Endodermal cell (in vitro differentiated cells): ENCODE measurements at places on chromosomes 11 and 22. TPM values are rescaled to one million over a fixed set of nuclear protein-coding genes. Genes with fewer than 3 reads are reported as not detected.
A peak's percentile ranks its signal among the peaks of the same experiment; 100 is the strongest.

Gene CDON
- 18.8 and 19.2 TPM in 2 replicates for total RNA-seq

Gene LIF
- total RNA-seq = 0.31 to 0.92 TPM (median 0.40 TPM) in 3 replicates

Gene TNNI2
- not detected in 2 replicates for total RNA-seq

DNA sequence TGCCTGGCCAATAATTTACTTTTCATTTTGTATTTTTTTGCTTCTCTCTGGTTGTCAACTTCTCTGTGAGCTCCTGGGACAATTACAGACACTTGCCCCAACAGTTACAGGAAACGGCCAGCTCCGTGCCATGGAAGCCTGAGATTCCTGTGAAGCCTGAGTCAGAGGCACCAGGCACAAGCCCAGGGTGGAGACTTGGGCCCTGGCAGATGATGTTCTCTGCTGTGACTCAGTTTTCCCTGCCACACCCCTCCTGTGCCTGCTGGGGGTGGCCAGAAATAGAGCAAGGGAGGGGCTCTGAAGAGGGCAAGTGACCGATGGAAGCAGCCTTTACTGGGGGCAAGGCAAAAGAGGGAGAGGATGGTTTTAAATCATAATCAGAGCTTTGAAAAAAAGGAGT, 4.9 kb downstream of the ATP5MGL start:
- H3K4me3 ChIP-seq = no peak overlapping the region
- no peak for DNase-seq
- H3K27me3 ChIP-seq = no peaks in the 10 kb centered on the region
- H3K36me3 ChIP-seq = peaks cover 8% of the 10 kb centered on the region

DNA sequence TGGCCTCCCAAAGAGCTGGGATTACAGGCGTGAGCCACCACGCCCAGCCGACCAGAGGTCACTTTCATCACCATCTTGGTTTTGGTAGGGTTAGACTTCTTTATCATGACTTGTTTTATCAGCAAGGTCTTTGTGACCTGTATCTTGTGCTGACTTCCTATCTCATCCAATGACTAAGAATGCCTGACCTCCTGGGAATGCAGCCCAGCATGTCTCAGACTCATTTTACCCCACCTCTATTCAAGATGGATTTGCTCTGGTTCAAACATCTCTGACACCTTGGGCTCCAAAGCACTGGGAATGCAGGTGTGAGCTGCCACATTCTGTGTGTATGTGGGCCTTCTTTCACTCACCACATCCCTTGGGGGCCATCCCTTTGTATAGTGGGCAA, 5.1 kb upstream of the TALDO1 start:
- no peak overlapping the region for H3K4me3 ChIP-seq
- no peaks in the 10 kb centered on the region for H3K27me3 ChIP-seq
- peaks cover 2% of the 10 kb centered on the region for H3K4me1 ChIP-seq
- peak; percentile 61 for DNase-seq

DNA sequence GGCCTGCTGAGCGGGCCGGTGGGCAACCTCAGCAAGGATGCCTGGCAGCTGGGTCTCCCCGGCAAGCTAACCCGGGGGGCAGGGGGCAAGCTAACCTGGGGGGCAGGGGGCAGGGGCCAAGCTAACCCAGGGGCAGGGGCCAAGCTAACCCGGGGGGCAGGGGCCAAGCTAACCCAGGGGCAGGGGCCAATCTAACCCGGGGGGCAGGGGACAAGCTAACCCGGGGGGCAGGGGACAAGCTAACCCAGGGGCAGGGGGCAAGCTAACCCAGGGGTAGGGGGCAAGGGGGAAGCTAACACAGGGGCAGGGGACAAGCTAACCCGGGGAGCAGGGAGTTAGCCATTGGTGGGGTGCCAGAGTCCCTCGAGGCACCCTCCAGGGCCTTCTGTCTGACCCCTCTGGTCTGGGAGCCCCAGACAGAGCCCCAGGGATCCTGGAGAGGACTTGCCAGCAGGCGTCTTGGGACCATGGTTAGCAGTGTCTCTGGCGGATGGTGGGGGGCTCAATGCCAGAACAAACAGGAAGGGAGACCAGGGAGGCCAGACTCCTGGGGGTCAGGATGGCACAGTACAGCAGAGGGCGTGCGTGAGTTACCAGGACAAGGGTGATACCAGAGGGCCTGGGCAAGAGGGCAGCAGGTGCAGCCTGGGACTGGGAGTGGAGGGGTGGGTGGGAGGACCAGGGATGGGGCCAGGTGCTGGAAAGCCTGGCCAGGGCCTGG, 16.1 kb downstream of the IGF2 start:
- no peak overlapping the region for H3K4me3 ChIP-seq
- no peaks in the 10 kb centered on the region for H3K36me3 ChIP-seq
- no peaks in the 10 kb centered on the region for H3K27me3 ChIP-seq
- no peak for DNase-seq
- no peak overlapping the region for H3K27ac ChIP-seq

GRCh38 chr22:45743687-45744086, 72.1 kb downstream of the ATXN10 start:
- H3K4me1 ChIP-seq = no peaks in the 10 kb centered on the region
- no peaks in the 10 kb centered on the region for H3K27me3 ChIP-seq
- H3K27ac ChIP-seq = no peak overlapping the region

- H3K4me3 ChIP-seq = peak within 1 kb of the TSS; percentile 89
- H3K27me3 ChIP-seq = peaks cover 4% of the 10 kb centered on the region
- peaks cover 4% of the 10 kb centered on the region for H3K36me3 ChIP-seq
- H3K4me1 ChIP-seq = peaks cover 20% of the 10 kb centered on the region
- peak within 1 kb of the TSS; percentile 69 for H3K27ac ChIP-seq
Observed at GRCh38 chr11:117876341-117877119, at the start of gene FXYD6. TSS of gene FXYD6 (minus strand) at chr11:117876658. CDS start at chr11:117842776, 33,882 bp downstream.
